ENCODE measurements at places on chromosomes 5 and 9.

GRCh38 chr5:14707811-14708390, 43.4 kb downstream of the OTULIN start:
- DNase-seq = no peak

- no peak for DNase-seq
These were observed 584.0 kb downstream of the ACTL7B start for GRCh38 chr9:108271646-108272348.

GRCh38 chr5:84218546-84218945, 166.1 kb downstream of the EDIL3 start:
- no peak for DNase-seq

- no peak for DNase-seq
These were observed 174.7 kb upstream of the PPP1R26 start for GRCh38 chr9:135304886-135305285.

- DNase-seq = no peak
These were observed 14.1 kb upstream of the GPR150 start for GRCh38 chr5:95605786-95606185.

DNA sequence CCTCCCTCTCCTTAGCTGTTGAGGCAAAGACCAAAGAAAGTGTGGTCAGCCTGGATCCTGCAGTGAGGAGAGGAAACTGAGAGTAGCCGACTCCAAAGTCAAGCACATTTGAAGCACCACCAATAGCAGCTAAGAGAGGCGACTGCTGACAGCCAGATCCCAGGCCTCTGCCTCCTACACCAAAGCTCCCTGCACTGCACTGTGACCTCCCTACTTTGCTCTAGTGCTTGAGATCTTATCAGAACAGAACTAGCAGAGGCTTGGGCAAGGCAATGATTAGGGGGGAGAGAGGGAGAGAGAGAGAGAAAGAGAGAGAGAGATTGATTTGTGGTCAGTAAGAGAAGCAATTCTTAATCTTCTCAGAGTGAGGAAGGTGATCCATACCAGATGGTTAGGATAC, 216.3 kb downstream of the CDK5RAP2 start:
- no peak for DNase-seq

GRCh38 chr5:154002093-154002492, 36.6 kb downstream of the FAM114A2 start:
- DNase-seq = no peak

- no peak for DNase-seq
These were observed 593.3 kb upstream of the ARRDC3 start for GRCh38 chr5:91976451-91976850.

DNA sequence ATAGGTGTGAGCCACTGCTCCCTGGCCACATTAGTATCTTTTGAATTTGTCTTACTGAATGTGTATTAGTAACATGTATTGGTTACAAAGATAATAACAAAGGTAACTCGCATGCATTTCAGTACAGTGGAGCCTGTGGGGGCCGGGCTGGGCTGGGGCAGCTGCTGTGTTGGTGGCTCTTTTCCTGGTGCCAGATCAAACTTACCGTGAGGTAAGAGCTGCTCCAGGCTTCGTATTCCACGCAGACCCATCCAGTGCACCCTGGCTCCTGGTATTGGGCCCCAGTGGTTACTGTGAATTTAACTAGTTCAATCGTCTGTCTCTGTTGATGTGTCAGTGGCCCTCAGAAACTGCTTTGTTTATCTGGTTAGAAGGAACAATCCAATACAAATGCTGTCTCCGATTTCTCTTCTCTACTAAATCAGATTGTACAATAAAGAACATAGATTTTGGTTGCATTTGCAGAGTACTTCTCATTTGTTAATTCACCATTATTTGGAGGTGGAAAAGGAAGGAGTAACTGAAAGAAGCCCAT, 15.6 kb downstream of the PRRC2B start:
- no peak for DNase-seq
